ENCODE measurements at places on chromosomes 6 and 20.

GRCh38 chr20:46618316-46619100 is 32.8 kb downstream of the SLC13A3 start:
- no peak for DNase-seq

GRCh38 chr20:348972-349841 is 2.3 kb downstream of the NRSN2 start:
- no peak for DNase-seq

DNA sequence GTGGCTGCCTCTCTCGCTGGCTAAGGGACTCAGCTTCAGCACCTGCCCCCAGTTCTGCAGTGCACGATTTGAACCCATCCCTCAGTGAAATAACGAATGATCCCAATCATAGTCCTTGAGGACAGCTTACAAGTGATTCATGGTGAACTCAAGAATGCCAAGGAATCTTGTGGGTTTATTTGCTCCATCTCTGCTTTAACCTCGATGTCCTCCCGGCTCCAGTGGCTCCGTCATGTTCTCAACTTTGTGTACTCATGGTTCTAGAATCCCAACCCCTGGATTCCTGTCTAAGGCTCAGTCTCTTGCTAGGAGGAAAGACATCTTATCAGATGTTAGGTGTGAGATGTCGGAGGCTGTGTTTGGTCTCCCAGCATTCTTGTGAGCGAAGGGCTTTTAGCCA is 29.0 kb upstream of the GTSF1L start:
- no peak for DNase-seq

GRCh38 chr20:6213311-6213710 is 90.5 kb upstream of the FERMT1 start:
- no peak for DNase-seq

- no peak for DNase-seq
Observed at GRCh38 chr6:103000688-103001087, 1607.2 kb downstream of the GRIK2 start.

DNA sequence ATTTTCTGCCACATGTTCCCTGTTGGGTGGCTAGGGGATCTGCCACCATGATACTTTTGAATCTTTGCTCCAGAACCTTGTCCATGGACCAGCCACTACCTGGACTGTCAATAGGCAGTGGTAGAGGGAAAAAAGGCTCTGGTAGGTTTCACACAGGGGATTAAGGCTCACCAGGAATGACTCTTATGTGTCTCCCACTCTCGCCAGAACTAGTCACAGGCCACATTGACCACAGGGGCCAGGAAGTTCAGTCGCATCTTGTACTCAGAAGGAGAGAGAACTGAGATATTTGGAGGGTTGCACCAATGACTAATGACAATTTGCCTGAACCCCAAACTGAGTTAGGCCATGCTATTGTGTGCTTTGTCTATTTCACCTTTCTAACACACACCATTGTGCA is 23.6 kb upstream of the APCDD1L start:
- no peak for DNase-seq

GRCh38 chr6:168371185-168371584 is 51.6 kb upstream of the DACT2 start:
- DNase-seq, result no peak

DNA sequence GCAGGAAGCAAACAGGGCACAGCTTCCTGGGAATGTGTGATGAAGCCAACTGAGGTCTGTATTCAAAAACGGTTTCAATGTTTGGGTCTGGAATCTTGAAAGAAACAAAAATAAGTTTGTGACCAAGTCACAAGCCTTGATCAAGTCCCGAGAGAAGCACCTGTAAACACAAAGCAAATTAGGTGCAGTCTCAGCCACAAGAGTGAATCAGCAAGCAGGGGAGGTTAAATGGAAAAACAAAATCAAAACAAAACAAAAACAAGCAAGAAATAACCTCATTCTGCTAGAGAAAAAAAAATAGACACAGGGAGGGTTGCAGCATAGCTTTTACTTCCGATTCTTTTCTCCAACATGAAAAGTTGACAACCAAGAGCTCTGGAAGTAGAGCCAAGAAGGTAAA is 201.7 kb downstream of the CLIC5 start:
- no peak for DNase-seq

DNA sequence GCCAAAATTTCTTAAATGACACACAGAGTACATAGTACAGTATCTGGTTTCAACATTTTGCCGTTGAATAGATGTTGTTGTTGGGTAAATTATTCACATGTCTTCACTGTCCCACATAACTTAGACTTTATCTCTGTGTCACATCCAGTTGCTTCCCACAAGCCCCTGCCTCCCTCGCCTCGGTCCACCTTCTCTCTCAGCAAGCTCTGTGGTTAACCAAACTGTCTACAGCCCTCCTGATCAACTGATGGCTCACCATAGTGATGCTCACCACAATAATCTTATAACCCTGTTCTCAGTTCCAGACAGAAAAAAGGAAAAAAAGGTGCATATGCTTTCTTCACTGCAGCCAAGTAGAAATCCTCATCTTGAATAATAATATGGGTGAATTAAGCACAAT is 23.0 kb downstream of the IL17F start:
- no peak for DNase-seq

DNA sequence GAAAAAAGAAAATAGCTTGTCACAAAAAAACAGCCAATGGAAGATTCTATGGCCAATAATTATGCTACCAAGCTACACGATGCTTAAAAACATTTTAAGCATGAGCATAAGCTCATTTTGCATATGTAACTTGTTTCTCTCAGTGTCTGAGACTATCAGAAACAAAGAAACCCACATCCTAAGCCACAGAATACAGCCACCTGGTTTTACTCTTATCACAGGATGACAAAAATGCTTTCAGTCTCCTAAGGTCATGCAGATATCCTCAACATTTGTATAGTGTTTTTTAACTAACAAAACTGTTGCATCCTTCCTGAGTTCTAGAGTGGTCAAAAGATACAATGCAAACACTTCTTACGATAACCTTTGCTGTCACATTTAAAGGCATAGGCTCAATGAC is 172.1 kb upstream of the RUNX2 start:
- DNase-seq, result no peak

GRCh38 chr20:33791959-33792597 is 19.1 kb upstream of the CHMP4B start:
- no peak for DNase-seq

DNA sequence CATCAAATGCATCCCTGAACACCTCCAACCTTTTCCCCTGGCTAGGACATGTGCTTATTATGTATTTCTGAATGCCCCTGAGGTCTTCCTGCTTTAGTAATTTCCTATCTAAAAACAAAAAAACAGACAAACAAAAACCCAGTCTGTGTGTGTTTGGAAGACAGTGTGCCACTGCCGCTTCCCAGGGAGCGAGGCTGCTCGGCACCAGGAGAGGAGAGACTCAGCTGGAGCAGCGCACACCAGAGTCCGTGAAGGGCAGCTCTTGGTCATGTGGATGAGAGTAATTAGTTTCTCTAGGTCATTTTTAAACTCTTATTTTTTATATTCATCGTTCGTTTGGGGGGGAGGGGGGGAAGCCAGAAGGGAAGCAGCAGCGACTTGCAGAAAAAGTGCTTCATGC is 10.0 kb upstream of the ANKRD60 start:
- no peak for DNase-seq

GRCh38 chr6:120290964-120291363 is 941.4 kb upstream of the MAN1A1 start:
- DNase-seq, result no peak

DNA sequence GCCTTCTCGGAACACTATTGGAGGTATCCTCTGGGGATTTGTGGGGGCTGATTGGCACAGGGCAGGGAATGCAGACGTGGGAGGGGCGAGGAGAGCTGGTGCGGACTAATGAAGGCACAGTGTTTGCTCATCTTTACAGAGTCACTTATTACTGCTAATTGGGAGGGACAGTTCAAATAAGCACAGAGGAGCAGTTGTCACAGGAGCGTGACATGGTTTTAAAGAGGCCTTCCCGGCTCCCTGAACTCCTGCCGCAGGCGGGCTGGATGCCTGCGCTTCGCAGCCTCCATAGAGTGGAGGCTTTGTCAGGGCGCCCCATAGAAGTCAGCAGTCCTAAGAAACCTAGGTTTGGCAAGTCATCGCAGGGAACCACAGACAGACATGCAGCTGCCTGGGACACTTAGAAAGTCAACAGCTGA is 149.6 kb downstream of the LINC00237 start:
- peak; percentile 21 for DNase-seq

DNA sequence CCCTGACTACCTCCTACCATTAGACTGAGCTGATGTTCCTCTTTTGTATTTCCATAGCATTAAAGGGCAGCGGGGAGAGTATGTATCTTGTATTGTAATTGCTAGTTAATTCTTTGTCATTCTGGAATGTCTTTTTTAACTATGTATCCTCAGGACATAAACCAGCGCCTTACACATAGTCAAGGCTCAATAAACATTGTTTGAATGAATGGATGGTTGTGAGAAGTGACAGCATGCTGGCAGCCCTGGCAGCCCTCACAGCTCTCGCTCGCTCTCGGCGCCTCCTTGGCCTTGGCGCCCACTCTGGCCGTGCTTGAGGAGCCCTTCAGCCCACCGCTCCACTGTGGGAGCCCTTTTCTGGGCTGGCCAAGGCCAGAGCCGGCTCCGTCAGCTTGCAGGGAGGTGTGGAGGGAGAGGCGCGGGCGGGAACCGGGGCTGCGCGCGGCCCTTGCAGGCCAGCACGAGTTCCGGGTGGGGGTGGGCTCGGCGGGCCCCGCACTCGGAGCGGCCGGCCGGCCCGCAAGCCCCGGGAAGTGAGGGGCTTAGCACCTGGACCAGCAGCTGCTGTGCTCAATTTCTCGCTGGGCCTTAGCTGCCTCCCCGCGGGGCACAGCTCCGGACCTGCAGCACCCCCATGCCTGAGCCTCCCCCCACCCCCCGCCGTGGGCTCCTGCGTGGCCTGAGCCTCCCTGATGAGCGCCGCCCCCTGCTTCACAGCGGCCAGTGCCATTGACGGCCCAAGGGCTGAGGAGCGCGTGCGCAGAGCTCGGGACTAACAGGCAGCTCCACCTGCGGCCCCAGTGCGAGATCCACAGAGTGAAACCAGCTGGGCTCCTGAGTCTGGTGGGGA is 93.1 kb downstream of the RNF182 start:
- no peak for DNase-seq

DNA sequence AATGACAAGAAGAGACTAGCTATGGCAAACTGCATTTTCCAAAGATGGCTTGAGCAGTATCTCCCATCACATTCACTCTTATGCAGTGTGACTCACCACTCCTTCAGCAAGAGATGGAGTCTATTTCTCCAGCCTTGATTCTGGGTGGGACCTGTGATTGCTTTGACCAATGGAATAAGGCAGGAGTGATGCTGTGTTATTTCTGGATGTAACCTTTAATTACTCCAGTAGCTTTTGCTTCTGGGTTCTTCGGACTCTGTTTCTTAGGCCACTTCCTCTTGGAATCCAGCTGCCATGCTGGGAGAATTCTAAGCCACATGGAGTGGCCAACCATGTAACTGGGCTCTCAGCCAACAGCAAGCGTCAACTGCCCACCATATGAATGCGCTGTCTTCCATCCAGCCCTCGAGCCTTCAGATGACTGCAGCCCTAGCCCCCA is 50.7 kb downstream of the TGM2 start:
- DNase-seq, result no peak

DNA sequence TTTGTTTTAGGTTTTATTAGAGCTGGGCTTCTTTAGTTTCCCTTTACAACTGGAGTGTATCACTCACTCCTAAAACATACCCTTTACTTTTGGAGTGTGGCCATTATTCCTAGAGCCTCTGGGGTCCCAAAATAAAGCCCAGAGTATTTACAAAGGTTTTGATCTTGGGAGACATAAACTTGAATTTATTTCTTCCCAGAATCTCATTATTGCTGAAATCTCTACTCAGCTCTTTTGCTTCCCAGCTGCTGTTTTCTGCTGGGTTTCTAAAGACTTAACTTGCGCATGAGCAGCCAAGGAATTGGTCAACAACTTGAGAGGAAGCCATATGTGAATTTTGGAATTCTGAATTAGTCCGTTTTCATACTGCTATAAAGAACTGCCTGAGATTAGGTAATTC is 94.5 kb upstream of the NRSN1 start:
- DNase-seq, result no peak

- no peak for DNase-seq
Observed at GRCh38 chr6:140082867-140083297, 708.4 kb upstream of the CITED2 start.

DNA sequence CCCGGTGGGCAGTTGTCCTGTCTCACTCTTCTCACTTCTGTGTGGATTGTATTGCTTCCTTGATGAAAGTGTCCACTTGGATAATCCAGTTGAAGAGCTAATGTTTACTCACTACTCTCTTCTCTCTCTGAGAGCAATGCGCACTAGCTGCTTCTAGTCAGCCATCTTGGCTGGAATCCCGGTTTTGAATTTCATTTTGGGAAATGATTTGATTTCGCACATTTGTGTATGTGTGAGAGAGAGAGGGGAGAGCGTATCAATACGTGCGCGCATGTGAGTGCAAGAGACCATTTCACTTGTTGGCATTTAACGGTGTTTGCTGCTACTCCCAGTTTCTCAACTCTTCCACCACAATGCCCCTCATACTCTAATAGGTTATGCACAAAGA is 67.8 kb downstream of the KLHL32 start:
- DNase-seq, result no peak

DNA sequence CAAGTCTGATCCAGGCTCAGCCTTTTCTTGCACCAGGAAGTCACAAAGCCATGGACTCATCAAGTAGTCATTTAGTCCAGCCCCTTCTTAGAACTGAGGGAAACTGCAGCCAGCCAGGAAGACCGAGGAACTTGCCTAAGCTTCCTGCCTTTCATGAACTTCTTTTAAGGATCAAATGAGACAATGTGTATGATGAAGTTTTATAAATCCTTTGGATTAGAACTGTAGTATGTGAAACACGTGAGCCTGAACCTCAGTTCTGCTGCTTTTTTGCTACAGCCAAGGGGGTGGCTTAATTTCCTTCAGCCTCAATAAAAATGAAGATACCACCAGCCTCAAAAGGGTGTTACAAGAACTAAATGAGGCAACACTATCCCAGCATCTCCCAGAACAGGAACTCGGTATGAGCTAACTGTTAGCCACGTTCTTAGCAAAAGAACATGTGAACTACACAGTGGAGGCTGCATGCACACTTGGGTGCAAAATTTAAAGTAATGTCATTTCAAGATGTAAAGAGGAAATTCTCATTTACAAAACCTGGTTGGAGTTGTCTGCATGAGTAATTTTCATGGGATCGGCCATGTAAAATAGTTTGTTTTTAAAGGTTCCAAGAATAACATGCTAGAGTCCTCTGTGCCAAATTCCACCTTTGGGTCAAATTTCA is 76.0 kb upstream of the TBC1D7 start:
- DNase-seq, result no peak

DNA sequence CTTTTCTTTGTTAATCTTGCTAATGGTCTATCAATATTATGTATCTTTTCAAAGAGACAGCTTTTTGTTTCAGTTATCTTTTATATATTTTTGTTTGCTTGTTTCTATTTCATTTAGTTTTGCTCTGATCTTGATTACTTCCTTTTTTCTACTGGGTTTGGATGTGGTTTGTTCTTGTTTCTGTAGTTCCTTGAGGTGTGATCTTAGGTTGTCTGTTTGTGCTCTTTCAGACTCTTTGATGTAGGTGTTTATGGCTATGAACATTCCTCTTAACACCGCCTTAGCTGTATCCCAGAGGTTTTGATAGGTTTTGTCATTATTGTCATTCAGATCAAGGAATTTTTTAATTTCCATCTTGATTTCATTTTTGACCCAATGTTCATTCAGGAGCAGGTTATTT is 26.8 kb upstream of the TNFAIP3 start:
- DNase-seq, result no peak

GRCh38 chr6:46914279-46914810 is 7.4 kb downstream of the ADGRF5 start:
- DNase-seq, result no peak
